ENCODE measurements at places on chromosomes 7 and 10.

DNA sequence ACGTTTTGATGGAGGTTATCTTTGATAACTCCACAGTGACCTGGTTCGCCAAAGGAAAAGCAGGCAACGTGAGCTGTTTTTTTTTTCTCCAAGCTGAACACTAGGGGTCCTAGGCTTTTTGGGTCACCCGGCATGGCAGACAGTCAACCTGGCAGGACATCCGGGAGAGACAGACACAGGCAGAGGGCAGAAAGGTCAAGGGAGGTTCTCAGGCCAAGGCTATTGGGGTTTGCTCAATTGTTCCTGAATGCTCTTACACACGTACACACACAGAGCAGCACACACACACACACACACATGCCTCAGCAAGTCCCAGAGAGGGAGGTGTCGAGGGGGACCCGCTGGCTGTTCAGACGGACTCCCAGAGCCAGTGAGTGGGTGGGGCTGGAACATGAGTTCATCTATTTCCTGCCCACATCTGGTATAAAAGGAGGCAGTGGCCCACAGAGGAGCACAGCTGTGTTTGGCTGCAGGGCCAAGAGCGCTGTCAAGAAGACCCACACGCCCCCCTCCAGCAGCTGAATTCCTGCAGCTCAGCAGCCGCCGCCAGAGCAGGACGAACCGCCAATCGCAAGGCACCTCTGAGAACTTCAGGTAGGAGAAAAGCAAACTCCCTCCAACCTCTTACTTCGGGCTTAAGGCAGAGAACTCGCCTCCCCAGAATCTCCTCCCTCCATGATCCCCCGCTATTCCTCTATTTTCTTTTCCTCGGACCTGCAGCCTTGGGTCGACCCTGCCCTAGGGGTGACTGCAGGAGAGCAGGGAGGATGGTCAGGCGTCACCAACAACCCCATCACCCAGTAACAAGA lies at the start of gene SERPINE1:
Gene SERPINE1, plus strand, starts transcription at position 454 of the 809 bp plus-strand sequence. CDS start 1,290 bp downstream, outside the sequence.
- peak; percentile 58 for DNase-seq

DNA sequence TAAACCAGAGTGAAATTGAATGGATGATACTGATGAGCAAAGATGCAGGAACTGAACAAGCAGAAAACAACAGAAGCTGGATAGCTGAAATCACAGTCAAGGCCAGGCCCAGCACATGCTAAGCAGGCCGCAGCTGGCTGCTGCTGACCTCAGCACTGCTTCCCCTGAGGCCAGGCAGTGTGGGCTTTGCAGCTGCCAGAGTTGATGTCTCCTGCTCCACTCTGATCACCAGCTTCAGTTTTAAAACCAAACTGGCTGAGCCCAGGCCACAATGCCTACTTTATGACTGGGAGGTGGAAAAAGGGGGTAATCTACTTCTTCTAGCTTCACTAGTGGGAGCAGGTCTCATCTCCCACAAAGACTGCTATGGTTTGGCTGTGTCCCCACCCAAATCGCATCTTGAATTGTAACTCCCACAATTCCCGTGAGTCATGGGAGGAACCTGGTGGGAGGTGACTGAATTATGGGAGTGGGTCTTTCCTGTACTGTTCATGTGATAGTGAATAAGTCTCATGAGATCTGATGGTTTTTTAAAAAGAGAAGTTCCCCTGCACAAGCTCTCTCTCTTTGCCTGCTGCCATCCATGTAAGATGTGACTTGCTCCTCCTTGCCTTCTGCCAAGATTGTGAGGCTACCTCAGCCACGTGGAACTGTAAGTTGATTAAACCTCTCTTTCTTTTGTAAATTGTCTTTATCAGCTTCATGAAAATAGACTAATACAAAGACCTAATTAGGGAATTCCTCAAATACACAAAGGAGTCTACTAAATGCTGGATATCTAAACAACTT lies 136.4 kb upstream of the ITGB1 start:
- DNase-seq, result no peak

DNA sequence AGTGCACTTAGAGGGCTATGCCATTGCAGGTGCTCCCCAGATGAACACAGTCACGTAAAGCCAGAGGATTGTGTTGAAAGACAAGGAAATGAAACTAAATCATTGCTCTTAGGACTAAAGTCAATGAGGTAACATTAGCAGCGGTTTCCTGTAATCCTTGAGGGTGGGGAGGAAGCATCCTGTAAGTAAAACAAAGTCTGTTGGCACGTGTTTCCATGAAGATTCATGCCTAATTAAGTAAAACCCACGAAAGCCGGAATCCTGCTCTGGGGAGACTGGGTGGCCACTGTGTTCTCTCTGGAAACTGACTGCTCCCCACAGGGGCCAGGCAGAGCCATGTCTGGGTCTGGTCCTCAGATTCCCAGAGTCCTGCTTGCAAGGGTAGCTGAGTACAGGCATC lies 18.3 kb downstream of the STEAP1B start:
- DNase-seq, result no peak

DNA sequence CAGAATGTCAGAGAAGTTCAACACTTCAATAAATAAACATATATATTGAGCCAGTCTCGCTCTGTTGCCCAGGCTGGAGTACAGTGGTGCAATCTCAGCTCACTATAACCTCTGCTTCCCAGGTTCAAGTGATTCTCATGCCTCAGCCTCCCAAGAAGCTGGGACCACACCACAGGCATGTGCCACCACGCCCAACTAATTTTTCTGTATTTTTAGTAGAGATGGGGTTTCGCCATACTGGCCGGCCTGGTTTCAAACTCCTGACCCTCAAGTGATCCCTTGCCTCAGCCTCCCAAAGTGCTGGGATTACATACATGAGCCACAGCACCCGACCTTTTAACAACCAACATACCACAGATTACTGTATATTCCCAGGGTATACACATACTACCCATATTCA lies 134.2 kb downstream of the JMJD1C start:
- no peak for DNase-seq

- peak; percentile 1 for DNase-seq
These were observed 112.8 kb downstream of the CDK14 start for GRCh38 chr7:90708841-90709317.

DNA sequence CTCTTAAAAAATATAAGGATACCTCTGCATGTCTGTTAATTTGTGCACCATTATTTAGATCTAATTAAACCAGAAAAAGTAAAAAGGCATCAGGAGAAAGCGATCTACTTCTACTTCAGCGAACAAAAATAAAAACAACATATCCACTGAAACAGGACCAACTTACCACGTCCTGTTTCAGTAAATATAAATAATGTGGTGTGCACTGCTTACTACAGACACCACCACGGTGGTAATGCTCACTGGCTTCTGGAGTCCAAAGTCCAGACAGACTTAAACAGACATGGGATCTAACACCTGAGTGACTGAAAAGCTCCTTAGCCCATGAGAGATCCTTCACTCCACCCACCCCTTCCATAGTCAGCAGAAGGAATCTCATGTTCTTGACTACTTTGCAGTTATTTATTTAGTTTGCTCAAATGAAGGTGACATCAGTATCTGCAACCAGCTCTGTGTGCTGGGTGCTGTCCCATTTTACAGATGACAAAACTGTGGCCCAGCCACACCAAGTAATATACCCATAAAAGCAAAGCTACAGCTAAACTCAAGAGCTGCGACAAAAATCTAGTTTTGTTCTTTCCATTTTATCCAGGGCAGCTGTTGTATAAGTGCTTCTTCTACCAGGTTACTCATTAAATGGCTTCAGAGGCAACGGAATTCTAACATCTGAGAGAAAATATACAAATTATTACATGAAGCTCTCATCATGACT lies 62.1 kb upstream of the NCAPG2 start:
- no peak for DNase-seq

- DNase-seq, result no peak
These were observed 70.0 kb upstream of the SMIM30 start for GRCh38 chr7:113188396-113188795.

GRCh38 chr7:92684274-92684673 lies 94.1 kb upstream of the FAM133B start:
- DNase-seq, result no peak

DNA sequence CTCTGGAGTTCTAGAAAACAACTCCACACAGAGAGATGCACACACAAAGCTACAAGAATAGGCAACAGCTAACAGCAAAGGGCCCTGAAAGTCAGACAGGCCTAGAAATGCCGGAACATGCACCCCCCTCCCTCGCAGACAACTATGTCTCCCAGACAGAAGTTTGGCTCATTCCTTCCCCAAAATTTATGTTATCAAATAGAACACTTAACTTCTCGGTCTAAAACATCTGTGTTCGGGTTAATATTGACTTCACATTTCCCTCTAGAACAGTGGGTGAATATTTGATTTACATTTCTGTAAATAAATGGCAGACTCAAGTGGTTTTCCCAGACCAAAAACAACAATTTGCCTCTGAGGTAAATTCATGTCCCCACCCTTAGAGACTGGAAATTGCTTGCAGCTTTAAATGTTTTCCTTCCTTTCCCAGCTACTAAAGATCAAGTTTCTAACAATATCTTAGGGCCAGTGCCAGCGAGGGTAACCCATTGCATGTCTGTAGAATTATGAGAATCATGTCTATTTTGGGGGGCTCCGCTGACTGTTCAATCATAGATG lies 92.5 kb upstream of the INHBA start:
- no peak for DNase-seq
